CD4-positive, CD25-positive, alpha-beta regulatory T cell (primary cell): ENCODE measurements at places on chromosomes 6 and 20. TPM values are rescaled to one million over a fixed set of nuclear protein-coding genes. Genes with fewer than 3 reads are reported as not detected.

The GJA10 gene
- not detected for polyA plus RNA-seq

The SAMHD1 gene
- 416 TPM for polyA plus RNA-seq

The CLDN20 gene
- not detected for polyA plus RNA-seq

The IFT52 gene
- polyA plus RNA-seq: 27.8 TPM

The MYLK2 gene
- not detected for polyA plus RNA-seq

The TMC2 gene
- not detected for polyA plus RNA-seq

The LBP gene
- not detected for polyA plus RNA-seq

The HSPA1A gene
- 76.5 TPM for polyA plus RNA-seq

The RIMS4 gene
- not detected for polyA plus RNA-seq

The PI16 gene
- polyA plus RNA-seq: 62.3 TPM

The SLC2A10 gene
- polyA plus RNA-seq: not detected

The FOXF2 gene
- polyA plus RNA-seq: not detected

The PNPLA1 gene
- polyA plus RNA-seq: not detected

DNA sequence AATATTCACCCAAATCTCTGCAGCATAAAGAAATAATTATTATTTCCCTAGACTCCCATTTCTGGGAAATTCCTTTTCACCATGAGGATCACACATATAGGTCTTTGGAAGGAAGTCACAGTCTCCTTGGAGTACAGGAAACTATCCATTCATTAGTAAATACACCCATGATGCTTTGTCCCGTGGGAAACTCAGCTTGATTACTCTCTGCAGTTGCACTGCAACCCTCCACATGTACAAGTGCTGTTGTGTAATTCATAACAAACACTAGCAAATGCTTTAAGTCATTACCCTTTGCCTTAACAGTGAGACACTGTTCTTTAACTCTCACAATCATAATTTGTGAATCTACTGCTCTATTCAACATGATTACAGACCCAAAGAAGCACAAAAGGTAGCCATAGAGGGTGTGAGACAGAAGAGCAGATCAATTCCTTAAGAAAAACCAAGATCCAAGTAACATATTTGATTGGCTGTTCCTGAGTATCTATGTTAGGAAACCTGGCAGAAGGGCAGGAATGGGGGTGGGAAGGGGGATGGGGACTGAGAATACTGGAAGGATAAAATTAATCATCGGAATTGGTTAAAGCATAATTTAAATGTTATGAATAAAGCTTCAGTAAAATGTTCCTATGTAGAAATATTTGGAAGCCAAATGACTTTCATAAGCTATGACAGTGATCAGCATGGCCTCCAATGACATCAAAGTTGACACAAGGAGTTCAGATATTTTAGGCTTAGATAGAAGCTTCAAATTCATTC, 268.0 kb downstream of the HACE1 start:
- no peaks in the 10 kb centered on the region for H3K36me3 ChIP-seq
- no peak for DNase-seq
- no peaks in the 10 kb centered on the region for H3K4me1 ChIP-seq
- no peaks in the 10 kb centered on the region for H3K27me3 ChIP-seq
- H3K27ac ChIP-seq: no peak overlapping the region

GRCh38 chr6:6753301-6753700, 164.8 kb downstream of the LY86 start:
- H3K4me3 ChIP-seq: no peak overlapping the region
- no peaks in the 10 kb centered on the region for H3K4me1 ChIP-seq
- H3K36me3 ChIP-seq: no peaks in the 10 kb centered on the region
- H3K27me3 ChIP-seq: no peaks in the 10 kb centered on the region

- H3K27me3 ChIP-seq: peaks cover 14% of the 10 kb centered on the region
- DNase-seq: no peak
- no peak overlapping the region for H3K27ac ChIP-seq
- H3K36me3 ChIP-seq: no peaks in the 10 kb centered on the region
Measured at GRCh38 chr6:44373051-44373450, 14.5 kb upstream of the CDC5L start.

- no peak overlapping the region for H3K27ac ChIP-seq
- DNase-seq: no peak
- no peaks in the 10 kb centered on the region for H3K36me3 ChIP-seq
- H3K4me1 ChIP-seq: no peaks in the 10 kb centered on the region
Measured at GRCh38 chr6:83708546-83708969, 343 bp downstream of the SNAP91 start.

GRCh38 chr6:26299286-26300042, 65.5 kb upstream of the BTN3A2 start:
- DNase-seq: no peak
- no peaks in the 10 kb centered on the region for H3K36me3 ChIP-seq
- no peak overlapping the region for H3K4me3 ChIP-seq
- H3K27me3 ChIP-seq: peaks cover 5% of the 10 kb centered on the region
- no peak overlapping the region for H3K27ac ChIP-seq

DNA sequence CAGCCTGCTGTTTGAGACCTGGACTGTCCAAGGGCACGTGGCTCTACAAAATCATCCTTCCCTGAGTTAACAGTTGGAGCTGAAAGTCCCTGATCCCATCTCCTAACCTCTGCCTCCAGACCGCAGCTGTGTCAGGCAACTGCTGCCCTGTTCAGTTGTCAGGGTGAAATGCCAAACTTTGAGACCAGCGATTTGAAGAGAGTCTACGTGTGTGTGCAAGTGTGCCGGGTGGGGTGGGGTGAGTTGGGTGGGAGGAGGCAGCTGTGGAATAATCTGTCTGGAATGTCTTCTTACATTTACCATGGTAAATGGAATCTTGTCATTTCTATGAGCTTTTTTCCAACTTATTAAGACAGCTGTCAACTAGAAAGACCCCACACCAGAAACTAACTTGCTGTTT, 81.0 kb upstream of the FAM8A1 start:
- H3K36me3 ChIP-seq: no peaks in the 10 kb centered on the region
- H3K27ac ChIP-seq: no peak overlapping the region
- no peak for DNase-seq
- no peaks in the 10 kb centered on the region for H3K27me3 ChIP-seq
- H3K4me1 ChIP-seq: no peaks in the 10 kb centered on the region

- no peaks in the 10 kb centered on the region for H3K36me3 ChIP-seq
- H3K4me1 ChIP-seq: peaks cover 21% of the 10 kb centered on the region
- peaks cover 2% of the 10 kb centered on the region for H3K27me3 ChIP-seq
- no peak for DNase-seq
Measured at GRCh38 chr6:108847738-108848115, 495 bp upstream of the ARMC2 start.

DNA sequence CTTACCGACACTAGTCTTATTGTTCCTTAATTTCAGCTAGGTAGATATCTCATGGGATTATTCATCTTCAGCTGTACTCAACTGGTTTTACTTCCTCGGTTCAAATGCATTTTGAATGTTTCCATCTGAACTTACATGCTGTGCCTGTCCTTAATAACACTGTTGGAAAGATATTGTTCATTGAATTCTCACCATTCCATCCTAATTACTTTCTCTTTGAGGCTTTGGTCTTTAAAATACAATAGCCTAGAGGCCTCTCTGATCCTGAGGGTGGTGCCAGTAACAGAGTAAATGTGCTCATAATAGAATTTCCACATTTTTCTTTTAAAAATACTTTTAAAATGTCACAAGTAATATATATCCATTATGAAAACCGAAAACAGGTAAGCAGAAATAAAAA, 54.0 kb downstream of the IL20RA start:
- H3K4me1 ChIP-seq: peaks cover 3% of the 10 kb centered on the region
- H3K4me3 ChIP-seq: no peak overlapping the region
- DNase-seq: no peak
- no peaks in the 10 kb centered on the region for H3K36me3 ChIP-seq
- H3K27me3 ChIP-seq: peaks cover 40% of the 10 kb centered on the region

DNA sequence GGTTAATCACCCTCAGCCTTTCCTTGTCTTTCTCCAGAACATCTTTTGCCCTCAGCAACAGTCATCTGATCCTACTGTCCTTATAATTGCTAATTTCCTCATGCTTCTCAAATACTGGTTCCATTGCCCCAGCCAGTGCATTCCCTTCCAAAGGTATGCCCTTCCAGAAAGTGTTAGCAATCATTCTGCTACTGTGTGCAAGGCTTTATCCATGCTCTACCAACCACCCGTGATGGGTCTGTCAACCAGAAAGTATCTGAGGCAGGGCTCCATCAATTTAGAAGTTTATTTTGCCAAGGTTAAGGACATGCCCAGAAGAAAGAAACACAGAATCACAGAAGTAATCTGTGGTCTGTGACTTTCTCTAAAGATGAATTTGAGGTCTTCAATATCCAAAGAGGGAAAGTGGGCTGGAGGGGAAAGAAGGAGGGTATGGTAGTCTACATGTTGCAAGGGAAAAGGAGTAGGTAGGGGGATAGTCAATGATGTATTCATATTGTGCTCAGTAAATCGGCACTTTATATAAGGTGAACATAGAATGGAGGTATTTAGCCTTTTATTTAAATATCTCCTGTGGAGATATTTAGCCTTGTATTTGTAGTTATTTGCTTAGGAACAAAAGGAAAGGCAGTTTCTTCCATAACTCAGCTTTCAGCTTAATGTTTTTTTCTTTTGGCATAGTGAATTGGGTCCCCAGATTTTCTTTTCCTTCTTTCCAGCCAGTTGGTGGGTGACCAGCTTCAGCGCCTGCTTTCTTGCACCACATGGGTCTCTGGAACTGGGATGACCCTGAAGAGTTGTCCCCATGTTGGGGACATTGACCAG, 35.2 kb upstream of the PAQR8 start:
- no peak for DNase-seq
- H3K27me3 ChIP-seq: no peaks in the 10 kb centered on the region
- no peak overlapping the region for H3K27ac ChIP-seq

GRCh38 chr20:21526776-21527175, 12.9 kb upstream of the NKX2-2 start:
- no peak overlapping the region for H3K4me3 ChIP-seq
- H3K27ac ChIP-seq: no peak overlapping the region
- H3K4me1 ChIP-seq: peaks cover 14% of the 10 kb centered on the region
- peaks cover 41% of the 10 kb centered on the region for H3K27me3 ChIP-seq
- H3K36me3 ChIP-seq: no peaks in the 10 kb centered on the region

DNA sequence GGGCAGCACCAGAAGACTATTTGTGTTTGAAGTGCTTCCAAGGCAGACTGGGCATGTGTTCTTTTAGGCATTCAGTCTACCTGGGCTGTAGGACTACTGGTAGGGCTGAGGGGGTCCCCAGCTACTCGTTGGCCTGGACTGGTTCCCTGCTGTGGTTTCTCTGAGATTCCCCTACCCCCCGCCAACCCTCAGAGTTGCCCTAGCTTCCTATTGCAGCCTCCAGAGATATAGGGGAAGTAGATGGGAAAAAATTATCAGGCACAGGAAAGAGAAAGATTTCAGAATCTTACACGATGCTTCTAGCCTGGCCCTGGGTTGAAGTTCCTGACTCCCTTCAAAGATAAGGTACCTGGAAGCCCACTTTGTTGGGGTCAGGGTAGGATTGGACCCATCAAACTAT, 22.5 kb downstream of the BRPF3 start:
- H3K4me3 ChIP-seq: no peak overlapping the region
- no peaks in the 10 kb centered on the region for H3K4me1 ChIP-seq
- DNase-seq: no peak
- H3K36me3 ChIP-seq: peaks cover 73% of the 10 kb centered on the region

GRCh38 chr6:25703005-25703404, 51.0 kb downstream of the SCGN start:
- H3K4me1 ChIP-seq: no peaks in the 10 kb centered on the region
- peaks cover 8% of the 10 kb centered on the region for H3K27me3 ChIP-seq
- no peak overlapping the region for H3K4me3 ChIP-seq
- no peaks in the 10 kb centered on the region for H3K36me3 ChIP-seq
- H3K27ac ChIP-seq: no peak overlapping the region

DNA sequence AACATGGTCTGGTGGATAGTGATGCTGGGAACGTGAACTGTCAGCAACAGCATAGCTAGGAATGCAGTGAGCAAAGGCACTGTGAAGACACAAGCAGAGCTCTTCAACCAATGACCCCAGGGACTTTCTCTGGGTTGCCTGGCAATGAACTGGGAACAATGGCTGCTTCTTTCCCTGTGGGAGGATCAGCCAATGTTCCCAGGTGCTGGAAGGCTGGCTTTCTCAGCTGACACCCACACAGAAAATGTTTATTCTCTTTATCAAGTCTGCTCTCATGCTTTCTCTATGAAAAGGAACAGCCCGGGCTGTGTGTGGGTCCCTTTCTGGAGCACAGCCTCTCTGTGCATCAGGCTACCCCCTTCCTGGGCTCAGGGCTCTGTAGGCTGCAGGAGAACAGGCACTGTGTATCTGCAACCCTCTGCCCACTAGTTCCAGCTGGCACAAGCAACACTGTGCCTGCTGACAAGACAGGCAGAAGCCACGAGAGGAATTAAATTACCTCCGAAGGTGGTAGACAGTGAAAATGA, 54.2 kb downstream of the HFE start:
- H3K4me1 ChIP-seq: no peaks in the 10 kb centered on the region
- no peak overlapping the region for H3K4me3 ChIP-seq
- H3K27ac ChIP-seq: no peak overlapping the region
- H3K36me3 ChIP-seq: peaks cover 7% of the 10 kb centered on the region
- H3K27me3 ChIP-seq: no peaks in the 10 kb centered on the region

- no peaks in the 10 kb centered on the region for H3K4me1 ChIP-seq
- H3K4me3 ChIP-seq: no peak overlapping the region
- no peak for DNase-seq
- H3K27ac ChIP-seq: no peak overlapping the region
Measured at GRCh38 chr6:116741571-116741970, 23.9 kb downstream of the FAM162B start.

GRCh38 chr6:166514196-166514595, 72.3 kb downstream of the RAMACL start:
- no peak for DNase-seq
- H3K4me3 ChIP-seq: no peak overlapping the region
- H3K27me3 ChIP-seq: no peaks in the 10 kb centered on the region
- no peaks in the 10 kb centered on the region for H3K4me1 ChIP-seq
- no peaks in the 10 kb centered on the region for H3K36me3 ChIP-seq
- no peak overlapping the region for H3K27ac ChIP-seq

- H3K4me1 ChIP-seq: no peaks in the 10 kb centered on the region
- DNase-seq: no peak
- no peak overlapping the region for H3K4me3 ChIP-seq
- H3K27ac ChIP-seq: no peak overlapping the region
- H3K27me3 ChIP-seq: no peaks in the 10 kb centered on the region
Measured at GRCh38 chr6:44135173-44135758, 7.9 kb downstream of the TMEM63B start.

DNA sequence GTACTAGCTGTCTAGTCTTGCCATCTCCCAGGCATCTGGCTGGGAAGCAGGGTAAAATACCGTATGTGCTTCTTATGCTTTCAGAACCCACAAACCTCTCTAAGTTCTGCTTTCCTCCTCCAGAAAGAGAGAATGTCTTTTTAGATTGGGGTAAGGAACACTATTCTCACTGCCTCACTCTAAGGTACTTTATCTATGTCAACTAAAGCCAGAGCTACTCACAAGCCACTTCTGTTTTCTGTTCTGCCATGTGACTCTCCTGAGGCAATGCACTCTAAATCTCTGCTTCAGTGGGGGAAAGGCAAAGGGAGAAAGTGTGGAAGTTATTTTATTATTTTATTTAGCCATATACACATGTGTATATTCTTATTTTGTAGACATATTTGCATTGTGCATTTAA, 15.6 kb downstream of the MEP1A start:
- no peak for DNase-seq
- no peak overlapping the region for H3K4me3 ChIP-seq
- no peaks in the 10 kb centered on the region for H3K27me3 ChIP-seq
- H3K4me1 ChIP-seq: no peaks in the 10 kb centered on the region
- H3K36me3 ChIP-seq: no peaks in the 10 kb centered on the region
